ENCODE measurements at places on chromosomes 13 and 19.

DNA sequence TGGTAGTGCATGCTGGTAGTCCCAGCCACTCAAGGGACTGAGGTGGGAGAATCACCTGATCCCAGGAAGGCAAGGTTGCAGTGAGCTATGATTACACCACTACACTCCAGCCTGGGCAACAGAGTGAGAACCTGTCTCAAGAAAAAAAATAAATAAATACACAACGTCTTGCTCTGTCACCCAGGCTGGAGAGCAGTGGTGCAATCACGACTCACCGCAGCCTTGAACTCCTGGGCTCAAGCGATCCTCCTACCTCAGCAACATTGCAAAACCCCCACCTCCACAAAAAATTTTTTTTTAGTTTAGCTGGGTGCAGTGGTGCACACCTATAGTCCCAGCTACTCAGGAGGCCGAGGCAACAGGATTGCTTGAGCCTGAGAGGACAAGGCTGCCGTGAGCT lies 8.8 kb downstream of the TPM4 start:
- no peak for DNase-seq

GRCh38 chr13:42984026-42984425 lies 8.0 kb downstream of the EPSTI1 start:
- DNase-seq = no peak

GRCh38 chr13:62067821-62068220 lies 652.2 kb upstream of the PCDH20 start:
- no peak for DNase-seq

GRCh38 chr19:39405261-39405957 lies 1.2 kb upstream of the ZFP36 start:
- no peak for DNase-seq

- no peak for DNase-seq
These were observed 685.6 kb upstream of the SLITRK1 start for GRCh38 chr13:84567848-84568247.

GRCh38 chr19:38670921-38671398 lies 23.5 kb downstream of the ACTN4 start:
- no peak for DNase-seq

GRCh38 chr13:101317986-101318523 lies 98.3 kb downstream of the NALCN start:
- DNase-seq = no peak

- no peak for DNase-seq
These were observed 9.6 kb downstream of the USP12 start for GRCh38 chr13:27161980-27162379.

- DNase-seq = no peak
These were observed 17.9 kb upstream of the ZNF175 start for GRCh38 chr19:51552996-51553725.

DNA sequence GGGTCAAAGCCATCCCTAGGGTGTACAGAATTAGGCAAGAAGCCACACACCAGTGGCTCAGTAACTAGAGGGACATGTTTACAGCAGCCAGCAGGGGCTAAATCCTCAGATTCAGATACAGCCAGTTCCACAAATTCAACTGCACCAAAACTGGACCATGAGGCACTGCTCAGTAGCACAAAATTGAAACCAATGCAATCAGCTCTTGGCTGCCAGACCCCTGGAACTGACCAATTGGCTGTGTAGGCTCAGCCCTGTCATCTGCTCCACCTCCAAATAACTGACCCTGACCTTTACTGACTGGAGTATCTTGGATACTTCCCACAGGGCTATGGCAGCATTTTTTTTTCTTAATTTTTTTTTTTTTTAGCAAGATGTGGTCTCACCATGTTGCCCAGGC lies 226.5 kb downstream of the FOXO1 start:
- no peak for DNase-seq

DNA sequence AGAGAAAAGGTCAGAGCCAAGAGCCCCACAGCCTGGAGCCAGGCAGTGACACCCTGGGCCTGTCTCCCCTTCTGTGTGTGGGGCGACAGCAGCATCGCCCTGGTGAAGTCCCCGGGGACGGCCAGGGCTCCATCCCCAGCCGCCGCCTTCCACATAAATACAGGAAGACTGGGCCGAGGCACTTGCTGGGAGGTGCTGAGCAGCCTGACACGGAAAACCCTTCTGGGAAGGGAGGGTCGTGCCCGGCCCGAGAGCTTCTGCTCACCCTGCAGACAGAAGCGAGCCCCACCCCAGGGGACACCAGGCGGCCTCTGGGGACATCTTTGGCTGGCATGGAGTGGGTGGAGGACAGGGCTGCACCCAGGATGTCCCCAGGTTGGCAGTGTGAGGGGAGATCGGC lies 5.1 kb downstream of the FGF22 start:
- DNase-seq = no peak

GRCh38 chr19:35675589-35676140 lies 9.3 kb downstream of the UPK1A start:
- DNase-seq = no peak

GRCh38 chr13:59332966-59333365 lies 830.8 kb downstream of the DIAPH3 start:
- DNase-seq = no peak

DNA sequence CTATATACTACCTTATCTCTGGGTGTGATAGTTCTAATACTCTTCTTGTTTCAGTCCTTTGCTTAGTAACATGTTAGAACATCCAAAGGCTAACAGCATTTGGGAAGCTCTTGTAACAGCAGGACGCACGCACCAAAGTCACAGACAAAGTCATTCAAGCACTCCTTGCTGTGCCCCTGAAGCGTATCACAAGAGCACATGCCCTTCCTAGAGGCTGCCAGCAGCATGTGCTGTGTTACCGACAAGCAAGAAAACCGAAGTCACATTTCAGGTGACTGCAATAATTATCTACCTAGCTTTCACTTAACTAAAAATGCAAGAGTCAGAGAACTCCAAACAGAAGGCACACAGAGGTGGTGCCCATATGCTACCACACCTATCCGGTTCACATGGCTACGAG lies 194.1 kb downstream of the KLF12 start:
- DNase-seq = no peak

GRCh38 chr13:112708560-112709240 lies 18.9 kb downstream of the ATP11A start:
- no peak for DNase-seq

DNA sequence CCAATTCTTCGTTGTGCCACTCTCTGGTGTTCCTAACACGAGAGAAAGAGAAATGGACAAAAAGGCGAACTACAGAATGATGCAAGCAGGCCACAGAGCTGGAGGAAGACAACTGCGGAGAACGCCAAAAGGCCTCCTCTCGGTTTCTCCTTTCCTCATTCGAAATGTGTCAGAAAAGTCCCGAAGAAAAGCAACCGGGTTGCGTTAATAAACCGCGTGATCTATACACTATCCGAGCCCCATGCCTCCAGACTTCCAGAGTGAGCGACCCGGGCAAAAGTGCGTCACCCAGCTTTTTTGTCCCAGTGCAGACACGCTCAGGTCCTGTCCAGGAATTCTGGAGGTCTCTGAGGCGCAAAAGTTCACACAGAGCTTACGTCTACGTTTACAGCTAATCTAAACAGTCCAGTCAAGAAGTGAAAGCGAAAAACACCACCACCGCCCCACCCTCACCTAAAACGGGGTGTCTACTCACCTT lies 413 bp downstream of the N4BP2L2 start:
- no peak for DNase-seq

- no peak for DNase-seq
These were observed 748.5 kb upstream of the KLHL1 start for GRCh38 chr13:70856711-70857110.

DNA sequence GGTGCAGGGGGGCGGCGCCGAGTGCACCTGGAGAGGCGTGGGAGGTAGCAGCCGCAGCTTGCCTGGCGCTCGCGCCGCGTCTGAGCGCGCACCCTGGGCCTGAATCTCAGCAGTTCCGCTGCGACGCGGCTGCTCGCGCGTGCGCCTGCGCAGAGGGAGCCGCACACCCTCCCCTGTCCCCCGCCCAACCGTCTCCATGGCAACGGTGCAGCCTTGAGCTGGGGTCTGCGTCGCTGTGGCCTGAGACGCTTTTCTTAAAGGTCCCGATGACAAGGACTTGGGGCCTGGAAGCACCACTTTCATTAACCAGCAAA lies at the start of gene PNMA8B:
PNMA8B (minus strand) TSS at position 82 of the 314 bp plus-strand sequence. CDS start 402 bp downstream, outside the sequence.
- no peak for DNase-seq

GRCh38 chr13:59771272-59771671 lies 392.5 kb downstream of the DIAPH3 start:
- DNase-seq = no peak

DNA sequence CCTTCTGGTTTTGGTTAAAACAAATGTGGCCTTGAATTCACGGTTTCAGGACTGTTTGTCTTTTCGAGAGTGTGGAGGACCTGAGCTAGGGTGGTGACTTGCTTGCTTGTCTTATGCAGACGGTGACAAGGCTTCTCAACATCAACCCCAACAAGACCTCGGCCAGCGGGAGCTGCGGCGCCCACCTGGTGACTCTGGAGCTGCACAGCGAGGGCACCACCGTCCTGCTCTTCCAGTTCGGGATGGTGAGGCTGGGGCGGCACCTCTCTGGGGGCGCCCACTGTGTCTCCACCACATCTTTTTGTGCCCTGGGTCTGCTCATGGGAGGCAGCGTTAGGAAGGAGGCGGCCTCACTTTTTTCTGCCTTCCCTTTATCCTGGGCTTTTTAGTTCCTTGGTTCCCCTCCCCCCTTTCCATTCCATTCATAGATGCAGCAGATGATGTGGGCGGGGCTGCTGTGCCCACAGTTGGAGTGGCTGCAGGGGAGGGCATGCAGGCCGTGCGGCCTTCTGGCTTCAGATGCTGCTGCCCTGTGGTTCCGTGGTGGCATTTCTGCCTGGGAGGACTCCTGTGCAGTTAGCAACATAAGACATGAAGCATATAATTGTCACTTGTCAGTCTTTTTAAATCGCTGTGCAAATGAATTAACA lies 23.3 kb downstream of the LAMP1 start:
- DNase-seq = no peak

DNA sequence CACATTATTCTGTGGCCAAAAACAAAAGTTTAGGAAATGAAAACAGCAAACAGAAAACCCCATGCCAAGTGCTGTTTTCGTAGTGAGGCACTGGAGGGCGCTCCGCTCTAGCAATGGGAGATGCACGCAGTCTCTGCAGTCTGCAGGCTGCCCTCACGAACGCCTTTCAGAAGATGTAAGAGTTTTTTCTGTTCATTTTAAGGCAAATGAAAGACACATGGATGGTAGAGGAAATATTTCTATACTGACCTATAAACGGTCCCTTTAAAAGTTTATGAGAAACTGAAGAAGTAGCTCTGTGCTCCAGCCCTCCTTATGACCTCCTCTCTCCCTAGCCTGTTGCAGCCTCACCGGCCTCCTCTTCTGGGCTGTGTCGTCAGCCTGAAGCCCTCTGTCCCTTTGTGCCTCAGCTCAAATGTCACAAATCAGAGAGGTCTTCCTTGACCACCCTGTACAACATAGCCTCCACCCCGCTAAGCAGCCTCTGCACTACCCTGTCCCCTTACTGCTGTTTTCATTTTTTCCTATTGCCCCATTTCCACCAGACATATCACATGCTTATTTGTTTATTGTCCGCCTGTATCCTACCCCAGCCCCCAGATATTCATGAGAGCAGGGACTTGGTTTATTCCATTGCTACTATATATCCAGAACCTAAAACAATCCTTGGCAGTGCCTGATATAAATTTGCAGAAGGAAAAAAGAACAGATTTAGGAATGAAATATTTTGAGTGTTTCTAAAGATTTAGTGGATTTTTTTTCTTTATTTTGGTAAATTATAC lies 116.4 kb downstream of the TM9SF2 start:
- DNase-seq = peak; percentile 24

- DNase-seq = no peak
These were observed 52.4 kb downstream of the ZIC5 start for GRCh38 chr13:99919132-99919531.

DNA sequence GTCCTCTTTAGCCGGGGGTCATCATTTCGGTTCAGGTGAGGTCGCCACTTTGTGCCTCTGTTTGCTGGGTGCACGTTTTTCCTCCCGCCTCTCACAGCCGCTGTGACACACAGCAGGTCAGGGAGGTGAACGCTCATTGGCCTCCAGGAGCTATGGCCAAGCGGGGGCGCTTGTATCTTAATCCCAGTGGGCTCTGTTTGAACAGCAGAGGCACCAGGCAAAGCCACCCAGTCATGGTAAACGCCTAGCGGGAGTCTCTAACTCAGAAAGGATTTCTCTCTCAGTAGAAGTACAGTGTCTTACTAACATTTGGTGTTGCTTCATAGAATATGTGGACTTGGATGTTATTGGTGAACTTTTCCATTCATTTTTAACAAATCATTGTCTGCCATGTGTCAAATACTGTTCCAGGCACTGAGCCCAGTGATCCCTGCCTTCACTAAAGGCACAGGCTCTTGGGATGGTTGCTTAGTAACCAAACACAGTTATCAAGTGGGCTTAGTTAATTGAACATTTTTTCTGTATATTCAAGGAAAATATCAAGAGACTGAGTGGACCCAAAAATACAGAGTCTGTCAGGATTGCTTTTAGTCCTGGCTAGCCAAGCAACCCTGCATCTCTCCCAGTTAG lies 186.7 kb downstream of the STK24 start:
- DNase-seq = no peak

- no peak for DNase-seq
These were observed 29.8 kb upstream of the PABPC3 start for GRCh38 chr13:25065974-25066770.

DNA sequence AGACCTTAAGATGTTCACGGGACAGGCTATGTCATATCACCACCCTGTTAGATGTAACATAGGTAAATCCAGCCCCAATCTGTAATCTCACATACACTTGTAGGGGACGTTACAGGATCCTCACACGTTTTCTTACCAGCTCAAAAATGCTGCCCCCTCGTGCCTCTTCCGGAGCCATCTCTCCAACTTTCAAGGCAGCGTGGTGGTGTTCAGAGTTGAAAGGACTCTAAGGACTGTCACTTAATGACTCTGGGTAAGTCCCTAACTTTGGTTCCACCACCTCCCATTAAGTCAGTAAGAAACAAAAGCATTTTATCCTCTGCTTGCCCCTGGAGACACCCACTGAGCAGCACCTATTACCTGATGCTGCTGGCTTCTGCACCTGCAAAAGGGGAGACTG lies 4.4 kb downstream of the MED26 start:
- DNase-seq = no peak

DNA sequence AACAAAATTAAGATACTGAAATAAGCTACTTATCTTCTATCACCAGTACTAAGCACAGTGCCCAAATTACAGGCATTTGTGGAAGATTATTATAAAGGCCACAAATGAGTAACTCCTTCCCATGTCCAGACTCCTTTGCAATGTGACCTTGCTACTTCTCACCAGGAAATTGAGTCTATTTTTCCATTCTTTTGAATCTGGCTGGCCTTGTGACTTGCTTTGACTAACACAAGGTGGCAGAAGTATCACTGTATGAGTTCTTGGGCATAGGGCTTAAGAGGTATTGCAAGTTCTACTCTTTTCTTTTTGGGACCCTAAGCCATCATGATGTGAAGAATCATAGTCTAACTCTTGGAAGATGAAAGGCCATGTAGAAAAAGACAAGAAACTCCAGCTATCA lies 49.9 kb downstream of the UGGT2 start:
- no peak for DNase-seq

Data from NK-92 treated with Interleukin-12 subunit alpha and Interleukin-12 subunit beta, amount 100 ng/mL, for 24 hours (cell line).